ENCODE measurements at places on chromosomes 7 and 10. TPM values are rescaled to one million over a fixed set of nuclear protein-coding genes. Genes with fewer than 3 reads are reported as not detected.

GRCh38 chr10:55200020-55200419 lies 399.0 kb upstream of the PCDH15 start:
- no peak for DNase-seq

GRCh38 chr10:55001422-55001821 lies 200.4 kb upstream of the PCDH15 start:
- no peak for DNase-seq

DNA sequence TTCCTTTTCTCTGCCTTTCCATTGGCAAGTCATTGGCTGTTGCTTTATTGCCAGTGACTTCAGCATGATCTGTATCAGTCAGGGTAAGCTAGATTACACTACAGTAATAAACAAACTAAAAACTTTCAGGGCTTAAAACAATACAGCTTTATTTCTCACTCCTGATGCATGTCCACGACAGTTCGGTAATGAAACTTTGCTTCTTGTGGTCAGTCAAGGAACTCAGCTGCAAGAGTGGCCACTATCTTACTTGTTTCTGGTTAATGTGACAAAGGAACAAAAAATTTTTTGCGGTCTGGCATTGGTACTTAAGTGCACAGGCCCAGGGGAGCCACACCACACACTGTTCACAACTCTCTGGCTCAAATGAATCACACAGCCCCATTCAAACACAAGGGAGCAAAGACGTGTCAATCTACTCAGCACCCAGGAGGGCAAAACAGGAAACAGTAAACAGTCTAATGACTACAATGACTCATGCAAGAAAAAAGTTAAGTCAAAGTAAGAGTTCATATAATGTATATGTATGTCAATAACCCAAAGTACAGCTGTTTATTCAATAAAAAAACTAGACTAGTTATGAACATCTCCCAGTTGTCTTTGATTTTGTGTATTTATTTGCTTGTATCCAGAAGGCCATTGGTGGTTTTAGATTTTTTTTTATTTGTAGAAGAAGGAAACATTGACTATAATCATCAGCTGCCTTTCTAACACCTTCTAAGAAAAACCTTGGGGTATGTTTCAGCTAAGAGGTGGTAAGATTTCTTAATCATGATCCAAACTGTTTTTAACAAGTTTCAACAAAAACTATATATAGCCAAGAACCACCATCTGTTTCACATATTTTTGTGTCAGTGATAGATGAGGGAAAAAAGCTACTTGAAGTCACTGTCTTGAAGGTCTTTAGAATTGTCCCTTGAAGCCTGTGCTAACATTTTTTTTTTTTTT lies 134.4 kb upstream of the FAM3C start:
- DNase-seq = no peak

DNA sequence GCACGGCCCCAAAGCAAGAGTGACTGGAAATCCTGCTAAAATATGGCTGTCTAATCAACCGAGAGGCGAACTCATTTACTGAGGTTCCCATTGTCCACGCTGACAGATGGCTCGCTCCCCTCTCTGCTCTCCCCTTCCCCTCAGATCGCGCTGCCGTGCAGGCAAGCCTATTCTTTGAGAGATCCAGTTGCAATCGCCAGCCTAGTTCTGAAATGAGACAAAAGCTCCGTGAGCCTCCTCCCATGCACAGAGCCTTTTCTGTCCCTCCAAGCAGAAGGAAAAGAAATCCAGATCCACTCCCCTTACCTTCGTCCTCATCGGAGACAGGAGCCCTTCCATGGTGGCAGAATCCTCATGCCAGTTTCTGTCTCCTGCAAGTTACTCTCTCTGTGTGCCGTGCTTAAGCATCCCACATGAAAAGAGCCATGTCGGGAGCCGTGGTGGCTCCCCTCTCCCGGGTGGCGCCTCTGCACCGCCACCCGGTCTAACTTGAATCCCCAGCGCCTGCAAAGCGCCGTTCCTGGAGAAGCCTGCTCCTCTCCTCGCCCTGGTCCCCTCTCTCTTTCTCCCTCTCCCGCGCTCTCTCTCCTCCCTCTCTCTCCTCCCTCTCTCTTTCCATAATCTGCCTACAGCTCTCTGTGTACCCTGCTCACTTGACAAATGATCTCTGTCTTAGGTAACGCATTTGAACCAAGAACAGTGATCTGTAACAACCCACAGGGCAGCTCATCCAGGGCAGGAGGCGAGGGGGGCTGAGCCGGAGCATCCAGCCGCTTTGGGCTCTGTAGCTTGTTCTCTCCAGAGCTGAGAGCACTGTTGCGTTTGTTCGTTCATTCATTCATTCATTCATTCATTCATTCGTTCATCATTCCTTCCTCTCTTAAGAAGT lies 156.8 kb downstream of the FRMD4A start:
- DNase-seq = no peak

RADIL gene
- 4.4 TPM for total RNA-seq

- DNase-seq = no peak
Measured at GRCh38 chr7:34225193-34225592, 319.9 kb downstream of the BMPER start.

FGL2 gene
- total RNA-seq = 62.1 TPM

DNA sequence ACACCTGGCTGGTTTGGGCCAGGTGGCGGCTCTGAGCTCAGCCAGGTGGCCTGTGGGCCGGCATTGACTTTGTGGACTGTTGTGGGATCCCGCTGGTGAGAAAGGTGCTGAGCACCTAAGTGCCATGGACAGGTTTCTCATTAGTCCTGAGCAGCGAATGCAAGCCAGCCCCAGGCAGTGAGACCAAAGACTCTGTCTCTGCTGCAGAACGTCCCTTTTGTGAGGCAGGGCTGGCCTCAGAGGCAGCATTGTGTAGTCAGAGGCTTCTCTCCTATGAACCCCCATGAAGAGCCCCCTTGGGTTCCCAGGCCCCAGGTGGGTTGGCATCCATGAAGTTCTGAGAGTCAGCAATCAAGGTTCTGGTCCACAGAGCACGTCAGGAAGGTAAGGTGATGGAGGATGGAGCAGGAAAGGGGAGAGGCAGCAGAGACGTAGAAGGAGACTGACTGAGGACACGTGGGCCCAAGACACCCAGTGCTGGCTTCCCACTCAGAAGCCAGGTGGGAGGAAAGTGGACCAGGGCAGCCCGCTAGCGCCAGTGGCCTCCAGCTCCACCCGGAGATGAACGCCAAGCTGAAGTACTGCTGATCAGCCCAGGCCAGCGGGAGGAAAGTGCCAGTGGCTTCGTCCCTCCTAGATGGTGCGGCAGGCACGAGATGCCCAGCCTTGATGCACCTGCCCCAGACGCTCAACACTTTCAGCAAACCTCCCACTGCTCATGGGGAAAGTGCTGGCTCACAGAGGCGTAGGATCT lies 19.2 kb upstream of the PTPRN2 start:
- no peak for DNase-seq

CYP2W1 gene
- total RNA-seq = not detected

- no peak for DNase-seq
Measured at GRCh38 chr10:33657154-33657908, 322.9 kb upstream of the NRP1 start.

- no peak for DNase-seq
Measured at GRCh38 chr7:131355917-131356777, 28.5 kb downstream of the MKLN1 start.

GRCh38 chr10:117250411-117250810 lies 9.5 kb downstream of the SLC18A2 start:
- peak; percentile 10 for DNase-seq

GRCh38 chr10:105358911-105359310 lies 717.8 kb downstream of the SORCS3 start:
- no peak for DNase-seq

GIMAP5 gene
- 30.5 TPM for total RNA-seq

- no peak for DNase-seq
Measured at GRCh38 chr7:79420464-79420863, 33.0 kb downstream of the MAGI2 start.

- DNase-seq = no peak
Measured at GRCh38 chr7:8065356-8065813, 96.8 kb downstream of the GLCCI1 start.

DNA sequence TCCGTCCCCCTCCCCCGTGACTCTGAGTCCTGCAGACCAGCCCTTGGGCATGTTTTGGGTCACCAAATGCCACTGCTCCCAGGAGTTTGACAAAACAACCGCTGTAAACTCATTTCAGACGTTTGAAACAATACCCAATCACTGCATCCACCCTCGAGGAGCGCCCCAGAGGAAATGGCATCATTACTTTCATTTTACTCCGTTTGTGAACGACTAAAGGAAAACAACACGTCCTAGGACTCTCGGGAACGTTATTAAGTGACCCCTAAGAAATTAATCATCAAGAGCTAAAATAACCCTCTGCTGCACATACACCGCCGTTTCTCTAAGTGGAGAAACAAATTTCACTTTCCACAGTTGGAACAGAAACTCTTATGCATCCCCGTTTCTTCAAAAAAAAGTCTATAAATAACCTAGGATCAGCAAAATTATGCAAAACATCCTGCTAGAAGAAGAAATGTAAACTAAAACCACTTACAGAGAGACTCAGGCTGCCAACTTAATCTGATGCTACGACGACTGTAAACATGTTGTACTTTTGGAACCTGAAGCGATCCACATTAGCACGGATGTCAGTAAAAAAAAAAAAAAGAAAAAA lies 109.9 kb upstream of the EFCAB10 start:
- no peak for DNase-seq

GRCh38 chr10:90652519-90652918 lies 205.3 kb downstream of the HTR7 start:
- no peak for DNase-seq

DNA sequence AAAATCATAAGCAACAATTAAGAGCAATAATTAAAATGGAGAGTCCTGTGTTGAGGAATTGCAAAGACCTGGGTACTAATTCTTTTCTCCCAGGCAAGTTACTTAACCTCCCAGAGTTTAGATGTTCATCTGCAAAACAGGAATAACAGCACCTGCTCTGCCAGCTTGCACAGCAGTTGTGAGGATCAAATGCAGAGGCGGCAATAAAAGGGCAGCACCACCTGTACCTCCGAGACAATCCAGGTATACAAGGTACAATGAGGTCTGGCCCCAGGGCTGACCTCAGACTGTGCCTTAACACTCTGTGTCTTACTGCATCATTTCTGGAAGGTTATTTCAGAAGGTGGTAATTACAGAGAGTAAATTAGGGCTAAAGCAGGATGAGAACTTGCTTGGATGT lies 14.5 kb upstream of the FAM204A start:
- no peak for DNase-seq

DEPP1 gene
- total RNA-seq = 2,057 TPM

- DNase-seq = no peak
Measured at GRCh38 chr10:100551738-100552137, 16.0 kb downstream of the HIF1AN start.

SLC26A5 gene
- total RNA-seq = 0.48 TPM

- DNase-seq = no peak
Measured at GRCh38 chr7:34211018-34211417, 305.7 kb downstream of the BMPER start.

PPP1R9A gene
- total RNA-seq = 7.5 TPM

TMEM229A gene
- not detected for total RNA-seq

DNA sequence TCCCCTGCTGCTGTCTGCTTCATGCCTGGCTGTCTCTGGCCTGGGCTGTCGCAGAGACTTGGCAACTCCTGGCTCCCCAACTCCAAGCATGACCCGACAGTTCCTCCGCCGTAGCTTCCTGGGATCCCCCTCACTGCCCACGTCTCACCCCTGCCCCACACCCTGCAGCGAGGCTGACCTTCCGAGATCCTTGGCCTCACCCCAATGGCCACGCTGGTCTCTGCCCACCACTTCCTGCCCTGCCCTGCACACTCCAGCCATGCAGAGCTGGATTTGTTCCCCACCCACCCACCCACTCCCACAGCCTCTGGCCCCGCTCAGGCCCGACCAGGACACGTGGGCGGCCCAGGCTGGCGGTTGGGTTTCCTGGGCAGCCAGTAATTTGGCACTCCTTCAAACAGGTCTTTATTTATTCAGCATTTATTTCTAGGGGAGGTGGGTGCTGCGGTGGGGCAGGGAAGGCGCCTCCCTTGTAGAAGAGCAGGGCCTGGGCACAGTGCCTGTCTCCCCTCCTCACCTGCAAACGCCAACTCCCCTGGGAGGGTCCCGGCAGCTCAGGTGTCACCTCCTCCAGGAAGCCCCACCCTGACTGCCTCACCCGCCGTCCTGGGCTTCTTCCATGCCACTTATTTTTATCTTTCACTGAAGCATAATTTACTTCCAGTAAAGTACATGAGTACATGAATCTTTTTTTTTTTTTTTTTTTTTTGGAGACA lies 25.5 kb downstream of the GTF2IRD1 start:
- no peak for DNase-seq

SSC4D gene
- 2.6 TPM for total RNA-seq

OR2A5 gene
- not detected for total RNA-seq

- DNase-seq = no peak
Measured at GRCh38 chr10:74249865-74250264, 98.8 kb downstream of the ADK start.

DNA sequence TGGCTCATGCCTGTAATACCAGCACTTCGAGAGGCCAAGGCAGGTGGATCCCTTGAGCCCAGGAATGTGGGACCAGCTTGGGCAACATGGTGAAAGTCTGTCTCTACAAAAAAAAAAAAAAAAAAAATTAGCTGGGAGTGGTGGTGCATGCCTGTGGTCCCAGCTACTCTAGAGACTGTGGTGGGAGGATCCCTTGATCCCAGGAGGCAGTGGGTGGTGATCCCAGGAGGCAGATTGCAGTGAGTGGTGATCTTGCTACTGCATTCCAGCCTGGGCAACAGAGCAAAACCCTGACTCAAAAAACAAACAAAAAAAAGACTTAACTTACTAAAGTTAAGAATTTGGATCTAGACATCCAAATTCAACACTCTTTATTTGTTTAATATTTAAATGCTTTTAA lies 10.2 kb upstream of the ADO start:
- no peak for DNase-seq

DNA sequence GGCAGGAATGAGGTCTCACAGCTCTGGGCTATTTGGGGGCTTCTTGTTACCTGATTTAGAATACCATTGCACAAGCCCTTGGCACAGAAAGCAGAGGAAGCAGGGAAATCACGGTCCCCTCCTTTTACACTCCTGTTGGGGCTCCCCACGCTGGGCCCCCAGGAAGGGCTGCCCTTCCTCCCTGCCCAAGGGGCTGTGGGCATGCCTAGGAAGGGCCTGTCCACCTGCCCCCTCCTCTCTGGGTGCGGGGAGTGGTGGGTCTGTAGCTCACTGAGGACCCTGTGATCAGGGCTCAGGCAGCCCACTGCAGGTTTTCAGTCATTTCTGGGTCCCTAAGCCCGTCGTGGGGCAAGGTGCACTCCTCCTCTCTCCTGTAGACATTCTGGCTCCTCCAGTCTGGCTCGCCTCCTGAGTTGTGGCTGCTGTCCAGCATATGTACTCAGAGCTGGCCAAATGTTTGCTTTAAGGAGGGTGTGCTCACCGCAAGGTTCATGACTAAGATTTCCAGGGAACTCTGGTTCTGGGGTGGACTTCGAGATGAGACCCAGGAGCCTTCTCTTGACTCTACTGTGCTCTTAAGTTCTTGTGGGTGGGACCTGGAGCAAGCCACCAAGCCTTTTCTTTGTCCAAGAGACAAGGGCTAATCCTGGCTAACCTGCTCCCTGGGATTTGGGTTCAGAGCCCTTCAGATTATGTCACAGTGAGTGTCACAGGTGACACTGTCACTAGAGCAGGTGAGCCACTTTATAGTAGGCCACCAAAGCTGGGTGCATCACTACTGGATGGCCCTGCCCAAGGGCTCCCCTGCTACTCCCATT lies 56.0 kb downstream of the TACR2 start:
- DNase-seq = peak; percentile 86

Data from breast epithelium (tissue), 4 donors.